CD4-positive, alpha-beta memory T cell (primary cell): ENCODE measurements at places on chromosomes 7 and 10. TPM values are rescaled to one million over a fixed set of nuclear protein-coding genes. Genes with fewer than 3 reads are reported as not detected.

DNA sequence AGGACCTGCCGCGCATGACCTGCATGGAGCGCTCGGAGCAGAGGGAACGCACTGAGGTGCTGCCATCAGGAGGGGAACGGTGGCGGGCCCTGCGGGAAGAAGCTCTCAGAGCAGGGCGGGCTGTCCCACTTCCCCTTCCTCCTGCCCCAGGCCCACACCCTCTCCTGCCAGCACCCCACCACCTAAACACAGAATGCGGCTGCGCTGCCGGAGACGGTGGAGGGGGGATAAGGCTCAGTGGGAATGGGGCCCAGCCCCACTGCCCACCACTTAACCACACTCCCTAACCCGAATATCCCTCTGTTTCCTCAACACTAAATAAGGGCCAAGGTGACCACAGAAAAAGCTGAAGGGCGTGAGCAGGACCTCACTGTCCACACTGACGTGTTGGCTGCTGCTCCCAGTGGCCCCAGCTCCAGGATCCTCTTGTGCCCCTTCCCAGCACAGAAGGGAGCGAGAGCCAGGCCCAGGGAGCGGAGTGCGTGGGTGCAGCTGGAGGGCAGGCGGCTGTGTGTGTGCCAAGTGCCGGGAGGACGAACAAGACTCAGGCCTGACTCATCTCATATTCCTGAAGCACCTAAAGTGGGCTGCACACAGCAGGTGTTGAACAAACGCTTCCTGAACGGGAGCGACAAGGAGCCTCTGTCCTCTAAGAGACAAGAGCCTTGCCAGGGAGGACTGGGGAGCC, 116.8 kb downstream of the MAD1L1 start:
- no peaks in the 10 kb centered on the region for H3K36me3 ChIP-seq
- no peaks in the 10 kb centered on the region for H3K27me3 ChIP-seq
- no peak overlapping the region for H3K4me3 ChIP-seq
- no peak for DNase-seq
- H3K4me1 ChIP-seq, result peaks cover 18% of the 10 kb centered on the region
- no peak overlapping the region for H3K27ac ChIP-seq

Gene DGKI
- 0.11 TPM for total RNA-seq

Gene ELN
- total RNA-seq, result not detected

DNA sequence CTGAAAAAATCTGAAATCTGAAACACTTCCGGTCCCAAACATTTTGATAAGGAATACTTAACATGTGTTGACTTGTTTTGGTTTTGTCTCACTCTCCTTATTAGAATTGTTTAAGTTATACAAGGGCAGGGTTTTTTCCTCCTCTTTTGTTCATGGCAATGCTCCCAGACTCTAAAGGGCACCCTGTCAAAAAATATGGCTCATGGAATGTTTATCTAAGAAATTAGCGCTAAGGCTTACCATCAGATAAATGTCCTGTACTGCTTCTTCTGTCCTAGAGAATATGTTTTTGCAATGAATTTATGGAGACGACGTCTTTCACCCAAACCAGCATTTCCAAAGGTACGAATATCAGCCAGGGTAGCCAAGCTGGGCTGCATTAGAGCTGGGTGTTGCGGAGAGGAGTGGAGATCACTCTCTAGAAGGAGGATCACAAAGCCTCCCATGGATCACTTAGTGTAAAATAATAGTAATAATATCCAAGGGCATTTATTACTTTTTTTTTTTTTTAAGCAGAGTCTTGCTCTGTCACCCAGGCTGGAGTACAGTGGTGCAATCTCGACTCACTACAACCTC, 46.8 kb downstream of the ERLIN1 start:
- no peak overlapping the region for H3K27ac ChIP-seq
- H3K4me1 ChIP-seq, result no peaks in the 10 kb centered on the region
- H3K27me3 ChIP-seq, result no peaks in the 10 kb centered on the region
- no peak for DNase-seq
- no peak overlapping the region for H3K4me3 ChIP-seq
- no peaks in the 10 kb centered on the region for H3K36me3 ChIP-seq

GRCh38 chr7:37414352-37414983, 34.2 kb downstream of the ELMO1 start:
- H3K36me3 ChIP-seq, result no peaks in the 10 kb centered on the region
- peaks cover 43% of the 10 kb centered on the region for H3K4me1 ChIP-seq
- no peak for DNase-seq
- H3K27me3 ChIP-seq, result no peaks in the 10 kb centered on the region
- no peak overlapping the region for H3K27ac ChIP-seq

DNA sequence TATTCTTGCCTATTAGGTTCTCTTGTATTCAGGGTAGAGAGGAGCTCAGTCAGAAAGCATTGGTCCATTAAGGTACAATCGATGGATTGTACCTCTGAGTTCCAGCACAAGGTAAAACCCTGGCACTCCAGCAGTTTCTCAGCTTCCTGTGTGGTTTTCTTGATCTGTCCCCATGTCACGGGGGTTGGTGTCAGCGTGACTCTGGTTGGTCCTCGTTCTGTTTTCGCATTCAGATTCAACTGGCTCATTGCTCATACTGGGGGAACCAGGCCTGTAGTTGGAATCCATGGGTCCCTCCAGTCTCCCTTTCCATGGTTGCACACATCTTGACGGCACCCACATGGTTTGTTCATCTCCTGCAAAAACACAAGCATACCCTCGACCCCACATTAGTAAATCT, 32.7 kb upstream of the RASGEF1A start:
- no peaks in the 10 kb centered on the region for H3K36me3 ChIP-seq
- H3K4me3 ChIP-seq, result peak overlapping the region; percentile 9
- peak overlapping the region; percentile 48 for H3K27ac ChIP-seq
- H3K27me3 ChIP-seq, result no peaks in the 10 kb centered on the region

DNA sequence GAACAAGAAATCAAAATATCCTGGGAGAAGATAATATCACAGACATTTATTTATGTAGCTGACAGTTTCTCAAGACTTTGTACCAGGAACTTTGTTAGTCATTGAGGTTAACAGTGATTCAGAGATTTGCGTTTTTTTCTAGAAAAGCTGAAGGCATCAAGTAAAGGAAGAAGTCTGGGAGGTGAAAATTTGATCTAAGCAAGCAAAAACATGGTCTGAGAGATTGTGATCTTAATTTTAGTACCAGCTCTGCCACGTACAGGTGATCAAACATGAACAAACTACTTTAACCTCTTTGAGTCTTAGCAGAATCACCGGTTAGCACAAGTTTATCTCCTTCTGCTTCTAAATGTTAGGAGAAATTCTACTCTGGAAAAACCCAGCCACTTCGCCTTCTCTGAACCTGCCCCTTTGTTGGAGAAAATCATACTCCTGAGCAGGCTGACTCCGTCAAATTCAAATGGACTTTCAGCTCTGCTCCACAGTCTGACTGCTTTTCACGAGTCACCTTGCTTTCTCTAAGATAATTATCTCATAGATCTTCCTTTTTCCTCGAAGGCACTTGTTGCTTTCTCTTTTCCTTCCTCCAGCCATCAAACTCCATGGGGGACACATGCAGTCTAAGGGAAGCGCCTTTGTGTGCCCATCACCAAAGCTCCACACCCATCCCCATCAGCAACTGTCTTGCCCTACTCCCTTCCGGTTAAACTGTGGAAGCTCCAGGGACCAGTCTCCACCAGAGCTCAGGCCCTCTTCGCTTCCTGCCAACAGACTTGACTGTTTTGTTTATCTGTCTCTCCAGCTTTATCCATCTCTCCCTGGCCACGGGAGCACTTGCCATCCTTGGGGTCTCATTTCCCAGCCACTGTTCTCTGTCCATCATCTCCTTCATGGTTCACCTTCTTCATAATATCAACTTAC, 86.3 kb downstream of the PRKCQ start:
- peaks cover 69% of the 10 kb centered on the region for H3K4me1 ChIP-seq
- peak overlapping the region; percentile 72 for H3K27ac ChIP-seq
- peaks cover 57% of the 10 kb centered on the region for H3K36me3 ChIP-seq

GRCh38 chr10:63256009-63256773, 123.1 kb downstream of the NRBF2 start:
- no peaks in the 10 kb centered on the region for H3K36me3 ChIP-seq
- H3K4me3 ChIP-seq, result no peak overlapping the region
- no peak overlapping the region for H3K27ac ChIP-seq

Gene ZNF804B
- not detected for total RNA-seq

DNA sequence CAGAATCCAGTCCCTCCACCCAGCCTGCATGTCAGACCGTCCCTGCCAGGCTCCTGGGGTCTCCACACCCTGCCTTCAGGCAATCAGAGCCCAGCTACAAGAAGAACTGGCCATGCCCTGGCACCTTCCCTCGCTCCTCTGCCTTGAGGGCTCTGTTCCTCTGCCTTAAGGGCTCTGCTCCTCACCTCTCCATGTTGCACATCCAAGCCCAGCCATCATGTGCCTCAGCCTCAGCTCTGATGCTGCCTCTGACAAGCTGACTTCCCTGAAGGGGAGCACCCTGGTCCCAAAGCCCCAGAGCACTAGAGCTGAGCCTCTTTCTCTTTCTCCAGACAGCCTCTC, 50.3 kb upstream of the ANTXRL start:
- no peak overlapping the region for H3K27ac ChIP-seq
- DNase-seq, result no peak
- no peak overlapping the region for H3K4me3 ChIP-seq
- H3K36me3 ChIP-seq, result peaks cover 8% of the 10 kb centered on the region
- H3K4me1 ChIP-seq, result no peaks in the 10 kb centered on the region

DNA sequence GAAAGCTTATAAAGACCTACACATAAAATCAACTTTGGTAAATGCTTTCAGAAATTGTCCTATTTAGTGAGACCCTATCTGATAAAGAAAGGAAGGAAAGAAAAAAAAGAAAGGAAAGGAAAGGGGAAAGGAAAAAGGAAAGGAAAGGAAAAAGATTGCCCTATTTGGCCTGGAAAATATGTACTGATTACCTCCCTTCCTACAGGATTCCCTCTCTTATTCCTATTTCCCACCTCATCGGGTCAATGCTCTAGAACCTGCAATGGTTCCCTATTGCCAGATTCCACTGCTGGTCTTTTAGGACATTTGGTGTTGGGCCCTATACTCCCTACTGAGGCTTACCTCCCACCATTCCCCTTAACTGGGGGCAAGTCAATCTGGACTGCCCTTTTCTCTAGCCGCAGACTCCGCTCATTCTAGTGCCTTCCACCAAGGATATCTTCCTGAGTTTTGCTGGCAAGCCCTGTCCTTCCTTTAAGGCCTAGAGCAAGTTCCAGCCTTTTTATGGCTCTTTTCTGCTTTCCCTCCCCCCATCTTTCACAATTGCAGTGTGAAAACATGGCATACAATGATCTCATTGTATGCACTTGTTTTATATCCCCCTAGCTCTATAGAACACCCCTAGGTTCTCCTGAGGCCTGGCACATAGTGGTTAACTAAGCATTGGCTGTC, 4.4 kb downstream of the DDIT4 start:
- no peak for DNase-seq
- H3K4me3 ChIP-seq, result no peak overlapping the region
- H3K27me3 ChIP-seq, result no peaks in the 10 kb centered on the region

DNA sequence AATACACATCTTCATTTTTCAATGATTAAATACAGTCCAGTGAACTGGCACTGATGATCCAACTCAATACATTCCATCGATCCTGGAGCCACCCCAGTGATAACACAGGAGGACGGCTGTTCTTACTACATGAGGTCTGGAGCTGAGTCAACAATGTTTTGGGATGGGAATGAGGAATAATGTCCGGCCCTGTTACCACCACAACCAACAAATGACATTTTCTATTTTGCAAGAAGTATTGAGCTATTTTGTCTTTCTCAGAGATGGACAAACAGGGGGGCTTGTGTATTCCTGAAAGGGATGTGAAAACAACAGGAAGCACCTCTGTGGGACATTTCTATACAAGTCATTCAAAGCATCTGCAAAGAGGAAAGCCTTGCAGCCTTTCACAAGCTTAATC, 249.2 kb downstream of the PARD3 start:
- H3K27me3 ChIP-seq, result no peaks in the 10 kb centered on the region
- no peak overlapping the region for H3K27ac ChIP-seq
- H3K4me1 ChIP-seq, result no peaks in the 10 kb centered on the region
- DNase-seq, result no peak

DNA sequence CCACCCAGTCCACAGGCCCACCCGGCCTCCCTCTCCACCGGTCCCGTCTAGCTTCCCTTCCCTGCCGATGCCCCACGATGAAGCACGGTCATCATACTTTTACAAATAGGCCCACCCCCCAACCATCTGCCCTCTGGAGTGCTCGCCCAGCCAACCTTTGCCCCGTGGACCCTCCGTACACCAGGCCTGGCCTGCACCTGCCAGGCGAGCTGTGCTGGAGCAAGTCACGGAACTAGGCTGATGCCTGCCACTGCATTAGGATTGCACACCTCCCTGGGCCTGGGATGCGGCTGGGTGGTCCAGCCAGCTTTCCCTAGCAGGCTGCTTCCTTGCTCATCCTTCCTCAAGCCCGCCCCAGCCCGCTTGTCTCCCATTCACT, 44.7 kb downstream of the PPIF start:
- H3K27me3 ChIP-seq, result no peaks in the 10 kb centered on the region
- H3K4me3 ChIP-seq, result no peak overlapping the region

Gene COA1
- total RNA-seq, result 52.0 TPM

GRCh38 chr7:99196536-99197258, 11.2 kb downstream of the KPNA7 start:
- no peaks in the 10 kb centered on the region for H3K4me1 ChIP-seq
- H3K4me3 ChIP-seq, result no peak overlapping the region
- DNase-seq, result no peak
- H3K27me3 ChIP-seq, result no peaks in the 10 kb centered on the region

DNA sequence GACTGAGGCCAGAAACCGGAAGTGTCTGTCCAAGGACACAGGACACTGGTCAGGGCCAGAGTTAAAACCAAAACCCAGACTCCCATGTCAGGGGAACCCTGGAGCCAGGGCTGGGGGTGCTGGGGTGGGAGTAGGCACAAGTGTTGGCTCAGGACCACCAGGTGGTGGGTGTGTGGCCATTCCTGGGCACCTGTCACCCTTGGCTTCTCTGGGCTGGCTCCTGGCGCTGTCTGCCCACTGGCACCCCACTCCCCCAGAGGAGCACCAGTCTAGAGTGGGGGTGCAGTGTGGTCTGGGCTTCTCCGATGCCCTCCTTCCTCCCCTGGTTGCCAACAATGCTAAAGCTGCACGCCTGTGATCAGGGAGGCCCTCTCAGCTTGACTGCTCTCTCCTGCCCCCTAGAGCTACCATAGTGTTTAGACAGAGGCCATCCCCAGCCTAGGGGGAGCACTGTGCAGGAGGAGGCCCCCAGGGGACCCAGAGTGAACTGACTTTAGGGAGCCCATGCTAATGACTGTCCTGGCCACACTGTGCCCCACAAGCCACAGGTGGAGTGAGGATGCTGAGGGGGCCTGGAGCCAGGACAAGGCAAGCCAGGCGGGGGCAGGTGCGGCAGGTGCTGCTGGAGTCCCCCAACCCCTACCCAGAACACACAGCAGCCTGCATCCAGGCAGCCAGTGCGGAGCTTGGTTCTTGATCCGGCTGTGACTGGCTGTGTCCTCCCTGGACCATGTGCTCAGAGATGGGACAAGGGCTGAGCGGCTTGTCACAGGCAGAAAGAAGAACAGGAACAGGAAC, 11.0 kb downstream of the RASGEF1A start:
- peak; percentile 38 for DNase-seq
- no peaks in the 10 kb centered on the region for H3K27me3 ChIP-seq
- H3K4me3 ChIP-seq, result no peak overlapping the region
- no peaks in the 10 kb centered on the region for H3K36me3 ChIP-seq
- no peak overlapping the region for H3K27ac ChIP-seq

- peaks cover 15% of the 10 kb centered on the region for H3K4me1 ChIP-seq
- no peaks in the 10 kb centered on the region for H3K27me3 ChIP-seq
- H3K36me3 ChIP-seq, result peaks cover 39% of the 10 kb centered on the region
- no peak overlapping the region for H3K4me3 ChIP-seq
These were observed 7.3 kb downstream of the RP9 start for GRCh38 chr7:33101906-33102305.

Gene ITIH2
- not detected for total RNA-seq

Gene AQP1
- not detected for total RNA-seq
